ENCODE measurements at places on chromosomes 4 and X.

DNA sequence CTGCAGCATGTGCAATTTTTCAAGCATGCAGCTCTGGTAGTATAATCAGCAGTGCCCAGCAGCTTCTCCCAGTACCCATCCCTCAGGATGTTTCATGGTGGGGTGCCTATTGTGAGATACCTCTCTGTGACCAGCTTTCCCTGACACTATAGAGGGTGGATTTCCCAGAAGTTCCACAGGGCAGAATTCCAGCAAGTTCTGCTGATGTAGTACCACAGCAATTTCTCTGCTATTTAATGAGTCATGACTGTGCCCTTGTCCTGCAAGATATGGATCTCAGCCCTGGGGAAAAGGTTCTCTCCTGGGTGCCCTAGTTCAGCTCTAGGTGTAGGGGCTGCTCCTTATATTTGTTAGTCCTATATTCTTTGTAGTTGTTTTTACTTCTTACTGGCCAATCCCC is 174.8 kb downstream of the ENOX2 start:
- no peak for DNase-seq

GRCh38 chr4:1515763-1516162 is 109.5 kb upstream of the NKX1-1 start:
- no peak for DNase-seq

GRCh38 chrX:2513121-2513664 is 12.4 kb upstream of the DHRSX start:
- DNase-seq: no peak

DNA sequence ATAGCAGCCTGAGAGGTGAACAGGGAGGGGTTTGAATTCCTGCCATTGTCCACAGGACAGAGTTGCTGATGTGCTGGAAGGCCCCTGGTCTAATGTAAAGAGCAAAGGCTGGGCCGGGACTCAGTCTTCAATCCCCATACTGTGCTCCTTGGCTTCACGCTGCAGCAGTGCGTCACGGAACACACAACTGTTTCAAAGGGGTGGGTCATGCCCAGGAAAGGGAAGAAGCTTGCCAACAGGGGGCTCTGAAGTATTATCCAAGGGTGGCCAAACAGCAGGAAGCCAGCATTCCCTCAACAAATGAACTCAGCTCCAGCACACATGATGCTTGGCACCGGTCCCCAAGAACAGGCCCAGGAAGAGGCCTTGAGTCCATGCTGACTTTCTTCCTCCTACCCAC is 122.5 kb downstream of the NFKB1 start:
- DNase-seq: peak; percentile 6

DNA sequence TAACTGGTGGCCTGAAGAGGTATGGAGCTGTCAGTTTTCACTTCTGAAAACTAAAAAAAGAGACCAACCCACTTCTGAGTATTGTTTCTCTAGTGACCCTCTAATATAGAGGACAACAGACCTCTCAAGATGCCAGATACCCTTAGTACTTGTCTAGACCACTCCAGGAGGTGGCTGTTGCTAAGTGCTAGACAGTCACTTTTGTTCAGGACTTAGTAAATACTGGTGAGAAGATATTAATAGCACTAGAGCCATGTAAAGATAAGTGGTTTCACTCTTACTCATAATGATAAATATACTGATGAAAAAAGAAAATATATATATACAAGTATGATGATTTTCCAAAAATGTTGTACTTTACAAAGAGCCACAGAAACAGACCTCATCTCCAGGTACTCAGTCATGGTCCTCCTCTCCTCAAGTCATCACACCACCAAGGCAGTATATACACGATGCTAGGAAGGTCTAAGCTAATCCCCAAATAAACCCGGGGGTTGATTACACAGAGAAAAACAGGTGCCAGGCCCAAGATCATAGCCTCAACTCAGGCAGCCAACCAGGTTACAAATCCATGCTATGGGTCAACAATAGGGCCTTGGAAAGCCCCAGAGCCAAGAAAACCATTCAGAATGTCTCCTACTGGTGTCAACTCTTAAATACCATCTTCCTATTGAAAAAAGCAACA is 66.9 kb downstream of the ARHGEF9 start:
- DNase-seq: no peak

- DNase-seq: no peak
Observed at GRCh38 chrX:117987373-117987772, 129.2 kb downstream of the KLHL13 start.

DNA sequence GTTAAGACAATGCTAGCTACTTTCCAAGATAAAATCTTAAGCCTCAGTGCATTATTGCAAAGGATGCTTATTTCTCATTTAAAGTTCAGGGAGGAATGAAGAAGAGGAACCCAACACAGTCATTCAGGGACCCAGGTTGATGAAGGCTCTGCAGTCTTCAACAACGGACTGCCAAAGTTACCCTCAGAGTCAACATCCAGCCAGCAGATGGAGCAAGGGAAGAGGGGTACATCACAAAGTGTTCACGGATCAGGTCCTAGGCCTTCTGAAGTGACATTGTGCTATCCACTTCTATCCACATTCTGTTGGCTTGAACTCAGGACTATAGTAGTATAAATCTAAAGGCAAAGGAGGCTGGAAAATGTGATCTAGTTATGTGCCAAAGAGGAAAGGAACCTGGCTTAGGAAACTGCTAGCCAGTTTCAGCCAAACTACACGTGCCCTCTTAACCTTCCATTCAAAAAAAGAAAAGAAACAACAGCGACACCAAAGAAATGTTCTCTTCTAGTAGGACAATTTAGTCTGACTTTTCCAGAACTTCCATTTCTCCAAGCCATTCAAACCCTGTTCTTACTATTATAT is 28.8 kb downstream of the NKX6-1 start:
- DNase-seq: no peak
